ENCODE measurements at places on chromosomes 3 and 15.

DNA sequence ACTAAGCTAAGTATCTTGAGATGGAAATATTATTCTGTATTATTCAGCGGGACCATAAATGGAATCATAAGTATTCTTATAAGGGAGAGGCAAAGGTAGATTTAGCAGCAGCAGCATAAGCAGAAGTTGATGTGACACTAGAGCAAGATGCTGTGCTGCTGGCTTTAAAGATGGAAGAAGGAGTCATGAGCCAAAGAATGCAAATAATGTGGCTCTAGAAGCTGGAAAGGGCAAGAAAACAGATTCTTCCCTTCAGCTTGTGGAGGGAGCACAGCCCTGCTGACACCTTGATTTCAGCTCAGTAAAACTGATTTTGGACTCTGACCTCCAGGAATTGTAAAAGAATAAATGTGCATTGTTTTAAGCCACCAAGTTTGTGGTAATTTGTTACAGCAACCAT, 144.2 kb upstream of the ANKRD28 start:
- DNase-seq, result no peak

DNA sequence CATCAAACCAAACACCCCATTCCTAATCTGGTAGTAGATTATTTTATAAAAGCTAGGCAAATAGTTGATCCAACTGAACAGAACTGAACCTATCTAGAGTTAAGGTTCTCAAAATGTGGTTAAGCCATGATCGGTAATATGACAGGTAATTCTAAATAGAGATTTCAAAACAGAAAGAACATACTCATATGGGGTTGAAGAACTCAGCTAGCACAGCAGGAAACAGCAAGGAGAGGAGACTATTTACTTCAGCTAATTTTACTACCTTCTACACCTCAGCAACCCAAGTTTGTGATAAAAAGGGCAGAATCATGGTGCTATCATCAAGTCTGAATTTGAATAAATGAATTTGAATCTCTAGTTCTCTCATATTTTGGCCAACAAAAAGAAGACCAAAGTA, 11.8 kb downstream of the CD47 start:
- no peak for DNase-seq

GRCh38 chr3:124318656-124319055, 326.7 kb upstream of the ROPN1 start:
- no peak for DNase-seq

DNA sequence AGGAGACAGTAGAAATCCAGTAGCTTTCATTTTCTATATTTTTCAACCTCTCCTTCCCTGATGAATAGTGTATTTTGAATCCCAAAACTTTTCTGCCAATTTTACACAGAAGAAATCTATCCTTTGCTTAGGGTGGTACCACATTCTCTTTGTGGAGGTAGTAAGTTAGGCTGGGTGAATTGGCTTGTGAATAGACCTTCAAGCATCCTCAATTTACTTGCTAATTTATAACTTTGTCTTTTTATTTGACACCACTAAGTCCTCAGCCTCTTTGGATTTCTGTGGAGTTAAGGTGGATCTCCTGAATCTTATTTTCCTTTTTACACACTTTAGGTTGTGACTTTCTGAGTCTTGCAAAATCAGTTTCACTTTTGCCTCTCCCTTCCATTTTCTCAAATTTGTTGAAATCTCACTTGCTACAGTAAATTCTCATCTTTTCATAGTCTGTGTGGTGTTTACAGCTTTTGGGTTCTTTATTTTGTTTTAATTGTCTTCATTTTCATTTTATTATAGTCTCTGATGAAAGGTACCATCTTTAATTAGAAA, 5.7 kb upstream of the PLSCR1 start:
- DNase-seq, result no peak

GRCh38 chr3:59737241-59737640, 687.4 kb upstream of the CFAP20DC start:
- DNase-seq, result no peak

DNA sequence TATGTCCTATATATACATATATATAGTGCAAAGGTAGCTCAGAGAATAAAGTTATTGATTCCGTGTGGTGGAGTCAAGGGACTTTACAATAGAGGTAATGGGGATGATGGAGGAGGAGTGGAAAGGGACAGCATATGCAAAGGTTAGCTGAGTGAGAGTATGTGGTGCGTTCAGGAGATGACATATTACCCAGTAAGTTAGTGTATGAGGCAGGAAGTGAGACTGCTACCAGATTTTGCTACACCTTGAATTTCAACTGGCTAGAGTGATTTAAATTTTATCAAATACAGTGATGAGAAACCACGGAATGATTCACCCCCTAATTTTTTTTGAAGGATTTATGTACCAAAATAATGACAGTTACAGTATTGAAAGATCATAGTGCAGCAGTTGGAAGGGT, 2.8 kb downstream of the ACTL6A start:
- no peak for DNase-seq

- DNase-seq, result no peak
Observed at GRCh38 chr3:107681396-107681795, 158.6 kb downstream of the BBX start.

GRCh38 chr3:45887759-45888511, 1.6 kb downstream of the CCR9 start:
- no peak for DNase-seq

DNA sequence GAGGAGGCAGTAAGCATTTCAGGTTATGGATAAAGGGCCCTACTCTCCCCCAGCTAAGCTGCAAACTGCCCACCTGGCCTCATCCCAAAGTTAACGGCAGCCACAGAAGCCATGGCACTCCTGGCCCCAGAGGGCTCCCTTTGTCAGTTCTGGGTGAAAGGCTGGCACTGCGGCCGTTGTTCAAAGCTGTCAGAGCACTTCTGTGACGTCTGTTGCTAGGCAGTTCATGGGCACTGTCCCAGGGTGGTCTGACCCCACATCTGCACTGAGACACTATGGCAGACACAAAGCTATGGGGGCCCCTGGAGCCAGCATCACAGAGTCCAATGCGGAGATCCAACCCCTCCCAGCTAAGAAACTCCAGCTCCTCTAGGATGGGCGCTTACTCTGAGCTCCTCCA, 30.0 kb downstream of the TLE3 start:
- no peak for DNase-seq

DNA sequence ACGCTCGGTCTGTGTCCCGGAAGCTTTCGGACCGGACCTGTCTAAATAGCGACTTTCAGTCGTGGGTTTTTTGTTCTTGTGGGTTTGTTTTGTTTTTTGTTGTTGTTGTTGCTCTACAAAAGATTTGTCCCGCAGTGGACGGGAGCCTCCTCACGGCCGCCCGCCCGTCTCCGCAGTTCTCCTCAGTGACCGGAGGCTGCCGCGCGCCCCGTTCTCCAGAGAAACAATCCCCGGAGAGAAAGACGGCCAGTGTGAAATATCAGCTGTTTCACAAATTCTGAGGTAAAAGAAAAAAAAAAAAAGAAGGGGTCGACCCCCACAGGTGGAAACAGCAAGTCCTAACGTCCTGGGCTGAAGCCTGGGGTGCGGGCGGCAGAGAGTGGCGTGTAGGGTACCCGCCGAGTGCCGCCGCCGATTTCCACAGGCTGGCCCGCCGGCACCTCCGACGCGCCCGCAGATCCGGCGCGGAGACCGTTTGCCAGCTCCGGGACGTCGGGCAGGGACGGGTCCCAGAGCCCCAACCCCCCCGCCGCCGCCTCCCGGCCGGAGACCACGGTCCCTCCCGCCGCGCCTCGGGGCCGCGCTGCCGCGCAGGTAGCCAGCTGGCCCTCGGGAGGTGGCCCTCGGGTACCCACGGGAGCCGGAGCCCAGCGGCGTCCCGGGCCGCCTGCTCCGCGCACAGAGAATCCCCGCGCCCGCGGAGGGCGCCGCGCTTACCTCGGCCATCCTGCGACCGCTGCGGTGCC, 478 bp downstream of the BNC1 start:
- DNase-seq, result no peak

GRCh38 chr3:86737517-86737916, 253.4 kb downstream of the VGLL3 start:
- DNase-seq, result no peak

DNA sequence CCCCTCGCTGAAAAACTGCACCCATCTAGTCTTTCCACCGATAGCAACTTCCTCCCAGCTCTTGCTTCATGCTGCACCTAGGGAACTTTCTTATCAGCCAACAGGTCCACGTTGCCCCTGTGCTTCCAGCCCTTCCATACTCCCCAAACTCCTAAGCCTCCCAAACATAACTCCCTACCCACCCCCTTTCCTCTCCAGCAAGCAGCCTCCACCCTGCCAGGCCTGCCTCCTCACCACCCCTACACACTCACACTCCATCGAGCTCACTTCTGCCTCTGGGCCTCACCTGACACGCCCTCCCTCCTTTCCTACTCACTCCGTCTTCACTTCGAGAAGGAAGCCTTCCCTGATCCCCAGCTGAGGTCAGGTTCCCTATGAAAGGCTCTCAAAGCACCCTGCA, 8.1 kb downstream of the INSYN1 start:
- no peak for DNase-seq

DNA sequence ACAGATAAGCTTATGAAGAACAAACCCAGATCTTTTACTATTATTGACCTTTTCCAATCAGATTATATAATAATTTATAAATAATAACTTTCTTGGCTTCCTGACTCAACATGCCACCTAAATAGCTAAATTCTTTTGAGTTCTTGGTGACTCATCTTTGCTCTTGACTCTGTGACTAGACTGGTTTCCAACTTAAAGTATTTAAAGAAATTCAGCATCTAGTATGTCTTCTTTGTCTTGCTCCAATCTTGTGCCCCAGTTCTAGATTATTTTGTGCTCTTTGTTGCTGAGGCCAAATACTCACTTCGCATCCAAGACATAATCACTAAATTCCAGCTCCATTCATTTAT, 483.2 kb upstream of the TBL1XR1 start:
- no peak for DNase-seq

- no peak for DNase-seq
Observed at GRCh38 chr15:90650956-90651689, 66.0 kb upstream of the BLM start.

DNA sequence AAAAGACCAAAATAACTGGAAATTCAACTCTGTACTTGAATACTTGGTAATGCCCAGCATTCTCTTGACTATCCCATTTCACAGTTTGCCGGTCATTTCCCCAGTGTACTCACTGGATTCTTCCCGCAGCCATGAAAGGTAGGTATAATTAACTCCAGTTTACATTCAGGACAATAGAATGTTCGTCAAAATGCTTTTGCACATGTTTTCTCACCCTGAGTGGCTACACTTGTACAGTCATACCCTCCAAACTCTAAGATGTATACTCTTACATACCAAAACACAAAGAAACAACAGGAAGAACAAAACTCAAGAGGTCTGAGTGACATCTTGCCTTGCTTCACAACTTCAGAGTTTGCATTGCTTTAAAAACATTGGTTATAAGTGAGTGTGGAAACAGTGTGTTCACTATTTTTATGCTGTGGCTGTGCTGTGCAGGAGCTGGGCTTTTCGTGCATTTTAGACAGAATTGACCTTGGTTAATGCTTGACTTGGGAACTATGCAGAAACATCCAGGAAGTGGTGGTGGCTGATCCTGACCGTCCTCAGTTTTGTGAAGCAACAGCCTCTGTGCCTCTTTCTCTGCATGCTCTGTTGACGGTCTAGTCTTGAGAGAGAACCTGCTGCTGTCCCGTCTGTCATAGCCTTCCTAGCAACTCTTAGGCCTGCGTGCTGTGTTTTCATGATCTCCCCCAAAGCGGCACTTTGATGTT, 90.5 kb downstream of the IGF1R start:
- DNase-seq, result no peak

GRCh38 chr15:79674124-79674465, 222.7 kb downstream of the MTHFS start:
- no peak for DNase-seq

DNA sequence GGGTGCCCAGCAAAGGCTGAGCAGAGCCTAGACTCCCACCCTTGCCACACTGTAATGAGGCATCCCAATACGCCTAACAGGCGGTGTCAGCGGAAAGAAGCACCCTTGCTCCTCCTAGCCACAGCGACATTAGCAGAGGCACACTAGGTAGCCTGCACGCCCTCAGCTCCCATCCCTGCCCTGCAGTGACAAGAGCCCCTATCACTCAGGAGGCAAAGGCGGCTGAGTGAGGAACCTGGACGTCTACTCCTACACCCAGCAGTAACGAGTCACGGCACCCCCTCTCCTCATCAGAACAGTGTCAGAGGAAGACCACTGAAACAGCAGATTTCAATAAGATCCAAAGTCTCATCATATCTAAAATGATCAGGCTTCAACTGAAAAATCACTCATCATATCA, 12.0 kb upstream of the MAP6D1 start:
- DNase-seq, result no peak

All from activated CD4-positive, alpha-beta T cell treated with anti-CD3 and anti-CD28 coated beads for 24 hours (primary cell).